ENCODE measurements at places on chromosomes 7 and 10. TPM values are rescaled to one million over a fixed set of nuclear protein-coding genes. Genes with fewer than 3 reads are reported as not detected.

PLPP4 gene
- not detected for total RNA-seq

OR9A2 gene
- not detected for total RNA-seq

SOSTDC1 gene
- 0.09 TPM for total RNA-seq

COL26A1 gene
- 70.9 TPM for total RNA-seq

ELOVL3 gene
- total RNA-seq: 0.17 TPM

GET4 gene
- 73.4 TPM for total RNA-seq

PRPS1L1 gene
- total RNA-seq: not detected

ABI1 gene
- 27.9 TPM for total RNA-seq

NXPH1 gene
- total RNA-seq: 0.27 TPM

MKRN1 gene
- total RNA-seq: 106 TPM

CLEC2L gene
- 0.69 TPM for total RNA-seq

LBX1 gene
- total RNA-seq: not detected

THNSL1 gene
- 5.4 TPM for total RNA-seq

ATOH7 gene
- 0.44 TPM for total RNA-seq
